ENCODE measurements at places on chromosomes 6 and 20. TPM values are rescaled to one million over a fixed set of nuclear protein-coding genes. Genes with fewer than 3 reads are reported as not detected.
A peak's percentile ranks its signal among the peaks of the same experiment; 100 is the strongest.

GRCh38 chr6:151842816-151843215 is 35.3 kb downstream of the ESR1 start:
- no peak for DNase-seq

DNA sequence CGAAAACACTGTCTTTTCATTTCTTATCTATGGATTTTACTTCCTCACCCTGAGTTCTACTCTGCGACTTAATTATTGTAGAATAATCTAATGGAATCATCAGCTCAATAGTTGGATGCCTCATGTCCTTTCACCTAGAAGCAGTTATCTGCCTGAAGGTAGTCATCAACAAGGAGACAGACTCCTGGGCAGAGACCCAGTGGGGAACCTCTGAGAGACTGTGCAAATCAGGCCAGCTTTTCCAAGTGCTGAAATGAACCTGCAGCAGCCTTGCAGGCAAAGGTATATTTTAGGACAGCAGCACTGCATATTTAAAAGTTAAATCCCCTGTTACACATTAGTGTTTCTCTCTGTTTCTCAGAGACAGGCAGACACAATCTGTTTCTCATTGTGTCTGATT is 99.7 kb upstream of the STMND1 start:
- no peak for DNase-seq

- DNase-seq = peak; percentile 56
Measured at GRCh38 chr6:89145091-89145955, 532 bp upstream of the PM20D2 start.

- DNase-seq = no peak
Measured at GRCh38 chr20:1298888-1299511, 29.9 kb downstream of the SDCBP2 start.

GRCh38 chr20:9163995-9164394 is 95.1 kb downstream of the PLCB4 start:
- no peak for DNase-seq

Gene PPIL6
- 5.8 TPM for polyA plus RNA-seq

GRCh38 chr6:169589293-169589692 is 112.5 kb downstream of the WDR27 start:
- DNase-seq = no peak

DNA sequence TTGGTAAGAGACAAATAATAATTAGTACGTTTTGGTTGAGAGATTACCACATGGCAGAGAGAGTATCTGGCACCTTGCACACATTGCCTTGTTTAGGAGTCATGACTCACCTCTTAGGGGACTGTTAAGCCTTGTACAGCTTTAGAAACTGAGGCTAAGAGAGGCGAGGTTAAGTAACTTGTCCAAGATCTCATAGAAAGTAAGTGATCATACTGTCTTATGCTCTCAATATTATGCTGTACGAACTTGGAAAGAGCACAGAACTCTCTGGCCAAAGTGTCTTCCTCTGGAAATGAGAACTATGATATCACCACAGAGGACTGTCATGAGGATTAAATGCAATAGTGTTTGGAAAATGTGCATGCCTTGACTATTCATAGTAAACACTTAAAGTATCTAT is 249.0 kb downstream of the UTRN start:
- DNase-seq = peak; percentile 78

DNA sequence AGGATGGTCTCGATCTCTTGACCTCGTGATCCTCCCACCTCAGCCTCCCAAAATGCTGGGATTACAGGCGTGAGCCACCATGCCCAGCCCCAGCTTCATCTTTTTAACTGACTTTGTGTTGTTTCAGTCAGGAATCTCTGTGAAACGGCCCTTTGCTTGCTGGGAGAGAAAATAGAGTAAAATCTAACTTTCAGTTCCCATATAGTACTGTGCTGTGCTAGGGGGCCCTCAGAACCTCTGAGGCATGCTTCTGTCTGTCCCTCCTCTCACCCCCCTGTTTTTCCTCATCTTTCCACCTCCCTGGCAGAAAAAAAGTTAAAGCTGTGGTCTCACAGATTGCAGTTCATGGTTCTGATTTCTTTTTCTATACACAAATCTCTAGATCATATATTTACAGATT is 48.4 kb downstream of the LRP11 start:
- DNase-seq = no peak

DNA sequence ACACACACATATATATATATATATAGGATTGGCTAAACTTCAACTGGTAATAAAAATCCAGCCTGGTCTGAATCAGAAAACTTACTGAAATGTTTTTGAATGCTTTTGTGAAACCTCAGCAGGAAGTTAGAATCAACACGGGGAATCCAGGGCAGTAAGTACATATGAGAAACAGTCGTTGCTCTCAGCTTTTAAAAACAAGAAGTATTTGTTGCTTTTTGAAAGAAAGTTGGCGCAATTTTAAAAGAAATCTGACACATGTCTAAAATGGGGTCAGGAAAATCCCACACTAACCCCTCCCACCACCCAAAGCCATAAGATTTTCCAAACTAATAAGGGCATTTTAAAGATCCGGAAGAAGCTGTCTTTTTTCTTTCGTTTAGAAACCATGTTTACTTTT is 11.5 kb upstream of the CCDC170 start:
- no peak for DNase-seq

GRCh38 chr6:16436550-16436949 is 198.2 kb downstream of the GMPR start:
- no peak for DNase-seq

DNA sequence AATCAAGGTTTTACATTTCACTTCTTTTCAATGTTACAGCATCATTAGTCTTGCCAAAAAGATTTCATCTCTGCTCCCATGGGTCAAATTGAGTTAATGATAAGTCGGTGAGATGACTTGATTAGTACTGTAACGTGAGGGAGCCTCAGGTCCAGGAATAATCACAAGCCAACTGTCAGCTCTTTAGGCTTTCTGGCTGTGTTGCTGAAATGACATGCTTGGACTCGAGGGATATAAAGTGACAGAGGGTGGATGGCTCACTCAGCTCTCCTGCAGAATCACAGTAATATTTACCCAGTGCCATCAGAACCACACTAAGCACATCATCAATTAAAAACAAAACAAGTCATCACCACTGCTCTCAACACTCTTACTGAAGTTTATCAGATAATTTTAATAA is 196.2 kb upstream of the THEMIS start:
- no peak for DNase-seq

DNA sequence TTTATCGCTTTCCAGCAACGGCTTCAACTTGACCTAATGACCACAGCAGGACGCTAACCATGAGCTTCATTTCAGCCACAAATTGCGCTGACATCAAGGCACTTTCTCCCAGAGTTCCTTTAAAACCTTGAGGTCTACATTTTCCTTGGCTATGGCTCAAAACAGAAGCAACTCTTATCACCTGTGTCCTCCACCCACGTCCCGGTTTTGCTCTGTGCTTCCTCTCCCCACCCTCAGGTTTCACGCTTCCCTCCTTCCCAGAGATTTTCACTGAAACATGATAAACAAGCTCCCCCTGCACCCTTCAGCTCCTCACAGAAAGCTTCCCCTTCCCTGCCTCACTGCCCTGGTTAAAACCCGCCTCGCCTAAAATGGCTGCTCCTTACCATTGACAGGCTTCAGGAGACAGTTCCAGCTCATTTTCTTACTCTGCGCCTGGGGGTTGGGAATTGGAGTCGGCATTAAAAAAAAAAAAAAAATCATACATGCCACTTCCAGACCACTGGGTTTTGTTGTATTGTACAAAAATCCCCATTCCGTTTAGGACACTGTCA is 229.5 kb downstream of the UBE3D start:
- no peak for DNase-seq

DNA sequence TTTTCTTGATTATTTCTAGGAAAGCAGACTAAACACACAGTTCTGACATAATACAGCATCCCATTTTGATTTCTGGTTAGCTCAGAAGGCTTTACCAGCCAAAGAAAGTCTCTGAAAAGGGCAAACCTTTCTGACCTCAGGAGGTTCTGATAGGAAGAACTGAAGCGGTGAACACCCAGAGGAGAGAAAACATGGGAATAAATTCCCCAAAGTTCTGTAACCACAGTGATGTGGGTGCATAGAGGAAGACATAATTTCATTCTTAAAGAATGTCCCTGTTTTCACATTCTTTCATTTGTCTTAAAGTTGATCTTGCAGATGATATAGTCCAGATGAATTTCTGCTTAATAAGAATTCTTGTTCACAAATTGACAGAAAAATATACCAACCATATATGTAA is 60.3 kb downstream of the RSPO3 start:
- DNase-seq = no peak

Gene POM121L2
- not detected for polyA plus RNA-seq

- DNase-seq = no peak
Measured at GRCh38 chr6:39444479-39445019, 122.0 kb upstream of the KCNK16 start.

Gene PRDM1
- polyA plus RNA-seq = 4.2 TPM

DNA sequence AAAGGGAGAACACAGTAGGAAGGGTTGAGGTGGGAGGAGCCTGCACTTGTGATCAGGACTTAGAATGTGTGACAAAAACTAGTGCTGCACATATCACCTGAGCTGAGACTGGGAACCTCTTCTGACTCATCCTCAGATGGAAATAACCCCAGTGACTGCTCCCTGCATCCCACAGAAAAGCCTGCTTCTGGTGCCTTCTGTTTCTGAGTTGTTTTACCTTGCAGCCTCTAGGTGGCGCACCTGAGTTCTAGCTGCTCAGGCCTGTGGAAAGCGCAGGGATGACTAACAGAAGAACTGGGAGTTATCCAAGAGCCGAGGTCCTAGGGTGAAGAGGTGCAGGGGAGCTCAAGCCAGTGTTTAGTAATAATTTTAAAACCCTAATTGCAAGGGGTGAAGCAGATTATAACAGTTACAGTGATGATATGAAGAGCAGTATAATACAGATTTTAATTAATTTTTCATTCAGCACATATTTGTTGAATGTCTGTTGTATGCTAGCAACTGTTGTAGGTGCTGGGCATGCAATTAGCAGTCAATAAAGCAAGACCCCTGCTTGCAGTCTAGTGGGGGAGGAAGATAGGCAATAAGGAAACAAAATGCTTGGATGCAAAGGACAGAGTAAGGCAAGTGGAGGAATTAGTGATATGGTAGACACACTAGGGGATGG is 302.5 kb downstream of the DHX35 start:
- peak; percentile 70 for DNase-seq

- no peak for DNase-seq
Measured at GRCh38 chr6:134029495-134030455, 22.6 kb downstream of the SLC2A12 start.

GRCh38 chr6:130489514-130489913 is 123.7 kb downstream of the TMEM200A start:
- no peak for DNase-seq

Gene ABHD16B
- polyA plus RNA-seq = not detected

DNA sequence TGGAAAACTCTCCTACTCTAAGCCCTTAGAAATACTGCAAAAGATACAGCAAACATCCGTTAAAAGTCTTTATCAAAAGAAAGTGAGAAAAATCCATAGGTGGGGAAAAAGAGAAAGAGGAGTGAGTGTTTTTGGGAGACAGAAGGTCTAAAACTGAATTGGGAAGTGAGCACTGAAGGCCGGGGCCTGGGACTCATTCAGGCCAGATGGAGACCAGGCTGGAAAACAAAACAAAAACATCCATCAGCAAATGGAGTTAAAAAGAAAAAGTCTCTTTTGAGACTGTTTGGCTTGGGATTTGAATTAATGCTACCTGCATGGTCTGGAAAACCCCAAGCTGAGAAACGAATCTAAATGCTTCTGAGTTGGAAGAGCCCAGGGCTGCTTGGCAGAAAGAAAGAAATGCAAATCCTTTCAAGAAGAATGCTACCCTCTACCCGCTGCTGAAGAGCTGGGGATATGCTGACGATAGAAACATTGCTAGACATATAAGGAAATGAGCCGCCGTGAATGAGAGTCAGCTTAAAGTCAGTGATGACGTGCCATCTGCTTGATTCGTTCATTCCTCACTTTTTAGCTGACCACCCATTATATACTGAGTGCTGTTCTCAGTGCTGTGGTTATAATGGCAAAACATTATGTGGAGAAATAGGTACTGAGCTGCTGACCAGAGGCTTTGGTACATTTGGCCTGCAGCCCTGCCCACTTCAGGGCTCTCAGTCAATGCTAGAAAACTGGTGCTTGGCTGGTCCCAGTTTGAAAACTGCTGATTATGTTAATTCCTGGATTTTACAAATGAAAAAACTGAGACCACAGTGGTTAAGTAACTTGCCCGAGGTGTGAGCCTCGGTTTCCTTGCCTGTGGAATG is 28.0 kb upstream of the TULP4 start:
- DNase-seq = peak; percentile 43

Gene PAK5
- polyA plus RNA-seq = 0.15 TPM

DNA sequence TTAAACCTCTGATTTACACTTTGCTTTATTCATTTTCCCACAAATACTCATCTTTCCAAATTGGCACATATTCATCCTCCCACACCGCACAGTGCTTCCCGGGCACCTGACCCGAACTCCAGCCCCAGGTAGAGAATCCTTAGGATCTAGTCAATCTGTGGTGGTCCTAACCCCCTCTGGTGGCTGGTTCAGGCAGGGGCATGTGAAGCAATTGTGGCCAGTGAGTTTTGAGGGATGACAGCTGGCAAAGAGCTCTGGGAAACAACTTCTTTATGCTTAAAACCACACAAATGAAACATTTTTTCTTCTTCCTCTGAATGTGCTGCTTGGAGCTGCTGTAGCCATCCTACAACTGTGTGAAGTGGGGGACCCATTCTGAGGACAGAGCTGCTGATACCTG is 54.7 kb downstream of the ELOVL5 start:
- no peak for DNase-seq

GRCh38 chr6:148658681-148659430 is 88.0 kb upstream of the UST start:
- DNase-seq = no peak

Gene OXT
- 0.37 TPM for polyA plus RNA-seq

GRCh38 chr6:63415286-63415685 is 95.5 kb upstream of the LGSN start:
- DNase-seq = no peak

- DNase-seq = peak; percentile 55
Measured at GRCh38 chr6:81265106-81265505, 487.4 kb downstream of the TENT5A start.

DNA sequence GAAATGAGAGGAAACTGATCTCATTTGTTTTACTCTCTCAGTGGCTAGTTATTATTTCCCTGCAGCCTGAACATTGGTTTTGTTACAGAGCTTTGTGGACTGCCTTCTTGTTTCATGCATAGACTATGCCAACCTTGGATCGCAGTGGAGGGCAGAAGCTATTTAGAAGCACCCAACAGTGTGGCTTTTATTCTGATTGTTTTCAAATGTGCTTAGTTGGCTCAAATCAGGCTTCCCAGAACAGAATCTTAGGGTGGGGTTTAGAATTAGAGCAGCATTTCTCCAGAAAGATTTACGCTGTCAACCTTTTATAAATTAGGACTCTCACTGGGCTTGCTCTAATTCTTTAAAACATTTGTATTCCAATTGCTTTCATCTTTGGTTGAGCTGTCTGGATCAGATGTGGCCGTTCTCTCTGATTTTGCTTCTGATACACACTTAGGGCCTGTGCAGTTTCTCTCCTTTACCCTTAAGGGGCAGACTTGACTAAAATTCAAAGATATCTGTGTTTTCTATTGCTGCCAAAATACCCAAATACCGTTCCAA is 210.3 kb downstream of the BCKDHB start:
- no peak for DNase-seq

- no peak for DNase-seq
Measured at GRCh38 chr6:132650429-132650828, 8.6 kb downstream of the TAAR1 start.
